ENCODE measurements at places on chromosomes 5 and 9.

GRCh38 chr5:52856564-52856963, 68.8 kb downstream of the ITGA1 start:
- H3K4me1 ChIP-seq, result peaks cover 14% of the 10 kb centered on the region
- no peak overlapping the region for H3K4me3 ChIP-seq
- no peak for DNase-seq

DNA sequence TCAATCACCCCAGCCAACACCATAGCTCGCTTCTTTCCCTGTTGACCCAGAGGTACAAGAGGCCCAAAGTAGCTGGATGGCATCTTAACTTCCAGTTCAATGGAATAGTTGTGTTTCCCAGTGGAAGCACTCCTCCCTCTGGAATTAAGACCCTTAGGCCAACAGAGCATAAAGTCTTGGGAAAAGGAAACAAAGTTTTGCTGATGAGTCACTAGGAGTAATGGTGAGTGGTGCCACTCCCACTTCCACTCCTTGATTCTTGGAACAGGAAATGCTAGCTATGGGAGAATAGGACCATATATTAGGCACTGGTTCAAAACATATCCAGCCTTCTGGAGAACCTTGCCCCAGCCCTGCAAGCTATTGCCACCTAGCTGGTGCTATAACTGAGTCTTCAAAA, 44.7 kb upstream of the LMX1B start:
- H3K4me3 ChIP-seq, result no peak overlapping the region
- no peak overlapping the region for H3K27ac ChIP-seq
- no peaks in the 10 kb centered on the region for H3K36me3 ChIP-seq
- no peaks in the 10 kb centered on the region for H3K4me1 ChIP-seq
- no peak for DNase-seq

DNA sequence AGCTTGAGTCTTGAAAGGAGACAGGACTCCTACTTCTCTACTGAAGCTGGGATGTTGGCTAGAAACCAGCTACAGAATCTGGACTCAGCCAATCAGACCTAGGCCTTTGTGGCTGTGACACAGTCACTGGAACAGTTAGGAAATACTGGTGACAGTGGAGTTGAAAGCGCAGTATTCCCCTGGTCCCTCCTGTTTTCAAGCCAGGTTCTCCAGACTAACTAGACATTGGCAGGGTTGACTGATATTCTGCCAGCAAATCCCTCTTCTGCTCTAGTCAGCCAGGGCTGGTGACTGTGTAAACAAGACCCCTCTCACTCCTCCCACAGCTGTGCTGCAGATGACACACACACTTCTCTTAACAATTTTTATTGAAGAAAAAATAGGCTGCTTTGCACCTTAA, 8.7 kb downstream of the SHROOM1 start:
- H3K4me1 ChIP-seq, result peaks cover 22% of the 10 kb centered on the region
- no peak overlapping the region for H3K27ac ChIP-seq
- H3K36me3 ChIP-seq, result peaks cover 24% of the 10 kb centered on the region
- peaks cover 9% of the 10 kb centered on the region for H3K27me3 ChIP-seq
- DNase-seq, result no peak

DNA sequence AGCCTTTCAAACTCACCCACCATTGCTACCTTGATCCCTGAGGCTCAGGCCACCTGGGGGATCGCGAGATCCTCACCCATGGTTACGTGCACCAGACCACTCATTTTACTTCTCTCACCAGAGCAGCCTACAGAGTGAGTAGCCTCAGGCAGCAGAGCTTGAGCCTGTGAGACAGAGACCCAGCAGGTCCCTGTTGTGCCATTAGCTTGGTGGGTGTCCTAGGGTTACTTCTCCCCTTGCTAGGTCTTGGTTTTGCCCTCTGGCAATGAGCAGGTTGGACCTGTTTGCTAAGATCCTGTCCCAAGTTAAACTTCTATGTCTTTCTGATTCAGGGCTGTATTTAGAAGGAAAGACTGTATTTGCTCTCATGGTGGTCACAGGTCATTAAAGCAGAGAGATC, 21.8 kb downstream of the WHRN start:
- H3K4me1 ChIP-seq, result no peaks in the 10 kb centered on the region
- H3K27ac ChIP-seq, result no peak overlapping the region
- no peak overlapping the region for H3K4me3 ChIP-seq
- no peaks in the 10 kb centered on the region for H3K27me3 ChIP-seq
- no peak for DNase-seq
- no peaks in the 10 kb centered on the region for H3K36me3 ChIP-seq

DNA sequence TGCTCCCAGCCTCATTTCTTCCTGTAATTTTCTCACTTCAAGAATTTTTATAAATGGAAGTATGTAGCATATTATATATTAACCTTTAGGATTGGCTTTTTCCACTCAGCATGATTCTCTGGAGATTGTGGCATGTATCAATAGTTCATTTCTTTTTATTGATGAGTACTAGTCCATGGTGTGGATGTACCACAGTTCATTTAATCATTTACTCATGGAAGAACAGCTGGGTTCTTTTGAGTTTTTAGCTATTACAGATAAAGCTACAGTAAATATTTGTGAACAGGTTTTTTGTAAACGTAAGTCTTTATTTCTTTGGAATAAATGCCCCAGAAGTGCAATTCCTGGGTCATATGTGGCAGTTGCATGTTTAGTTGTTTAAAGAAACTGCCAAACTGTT, 76.1 kb downstream of the UHRF2 start:
- H3K4me1 ChIP-seq, result no peaks in the 10 kb centered on the region
- DNase-seq, result no peak
- H3K4me3 ChIP-seq, result no peak overlapping the region
- H3K27ac ChIP-seq, result no peak overlapping the region

DNA sequence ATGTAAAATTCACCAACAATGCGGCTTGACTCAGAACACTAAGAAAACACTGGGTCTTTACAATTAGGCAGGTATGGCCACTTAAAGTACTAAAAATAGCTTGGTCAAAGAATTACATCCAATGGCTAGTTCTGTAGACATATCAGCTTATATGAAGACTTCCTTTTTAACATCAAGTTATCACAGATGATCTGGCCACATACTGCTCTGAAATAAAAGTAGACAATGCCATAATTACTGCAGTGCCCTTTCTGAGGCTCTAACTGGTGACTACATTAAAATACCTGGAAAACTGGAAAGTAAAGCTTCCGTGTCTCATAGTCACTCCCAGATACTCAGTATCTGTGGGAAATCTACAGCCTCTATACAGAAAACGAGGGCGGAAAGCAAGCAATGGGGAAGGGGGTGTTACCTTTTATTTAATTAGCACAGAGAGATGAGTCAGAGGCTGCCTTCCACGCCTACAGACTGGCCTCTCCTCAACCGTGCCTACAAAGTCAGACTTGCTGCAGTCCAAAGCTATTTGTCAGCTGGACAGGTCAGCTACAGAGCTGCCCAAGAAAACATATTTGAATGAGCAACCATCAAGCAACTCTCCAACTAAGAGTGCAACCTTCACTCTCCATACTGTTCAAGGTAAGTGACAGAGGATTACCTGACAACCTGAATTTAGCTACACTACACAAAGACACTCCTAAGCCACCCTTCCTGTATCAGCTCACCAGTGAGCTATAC, 8.7 kb downstream of the SERINC5 start:
- H3K27me3 ChIP-seq, result no peaks in the 10 kb centered on the region
- H3K36me3 ChIP-seq, result no peaks in the 10 kb centered on the region
- H3K27ac ChIP-seq, result peak overlapping the region; percentile 54
- H3K4me1 ChIP-seq, result peaks cover 55% of the 10 kb centered on the region
- peak; percentile 55 for DNase-seq
- H3K4me3 ChIP-seq, result no peak overlapping the region

DNA sequence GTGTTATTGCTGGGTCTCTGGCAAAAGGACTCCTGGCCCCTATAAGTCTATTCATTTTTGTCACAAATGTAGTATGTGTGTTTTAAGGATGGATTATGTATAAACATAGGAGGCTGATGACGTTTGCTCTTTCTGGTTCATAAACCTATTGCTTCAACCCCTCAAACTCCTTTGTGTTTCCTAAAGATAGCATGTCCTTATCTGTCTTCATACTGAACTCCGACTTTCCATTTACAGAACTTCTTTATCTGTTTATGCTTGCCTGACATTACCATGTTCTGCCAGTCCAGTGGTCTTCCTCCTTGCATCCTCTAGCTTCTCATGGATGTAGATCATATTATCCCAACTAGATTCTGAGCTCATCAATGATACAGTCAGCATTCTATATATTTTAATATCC, 46.1 kb downstream of the ARHGEF28 start:
- no peak for DNase-seq
- no peaks in the 10 kb centered on the region for H3K36me3 ChIP-seq
- peaks cover 22% of the 10 kb centered on the region for H3K4me1 ChIP-seq
- no peaks in the 10 kb centered on the region for H3K27me3 ChIP-seq
- no peak overlapping the region for H3K27ac ChIP-seq

DNA sequence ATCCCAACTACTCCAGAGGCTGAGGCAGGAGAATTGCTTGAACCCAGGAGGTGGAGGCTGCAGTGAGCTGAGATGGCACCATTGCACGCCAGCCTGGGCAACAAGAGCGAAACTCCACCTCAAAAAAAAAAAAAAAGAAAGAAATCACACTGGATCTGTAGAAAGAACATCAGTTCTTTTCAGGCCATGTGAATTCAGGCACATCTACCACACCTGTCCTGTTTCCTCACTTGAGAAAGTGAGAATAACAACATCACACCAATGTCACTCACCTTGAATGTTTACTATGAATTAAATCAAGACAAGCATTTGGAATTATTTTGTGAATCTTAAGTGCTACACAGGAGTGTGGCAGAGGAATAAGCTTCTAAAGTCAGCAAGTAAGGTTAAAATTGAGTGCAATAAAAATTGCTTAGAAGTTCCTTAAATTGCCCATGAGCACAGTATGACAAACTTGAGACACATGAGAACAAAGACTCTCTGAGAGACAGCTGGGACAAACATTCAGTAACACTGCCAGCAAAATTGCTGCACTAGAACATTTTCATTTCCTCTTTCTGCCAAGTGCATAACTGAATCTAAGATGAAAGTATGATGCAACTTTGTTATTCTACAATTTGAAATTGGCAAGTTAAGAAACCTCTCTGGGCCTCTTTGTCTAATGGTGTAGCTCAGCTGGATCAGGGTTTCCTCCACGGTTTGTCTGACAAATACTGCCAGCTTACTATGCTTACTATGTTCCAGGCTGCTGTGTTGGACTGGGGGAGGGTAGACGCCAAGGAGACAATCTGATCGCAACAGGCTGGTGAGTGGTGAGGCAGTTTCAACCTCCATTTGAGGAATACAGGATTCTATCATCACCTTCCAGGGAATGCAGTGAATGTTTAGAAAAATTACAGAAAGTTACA, 1.9 kb upstream of the RIC1 start:
- no peak for DNase-seq
- no peaks in the 10 kb centered on the region for H3K27me3 ChIP-seq
- H3K4me1 ChIP-seq, result peaks cover 70% of the 10 kb centered on the region
- H3K27ac ChIP-seq, result peak overlapping the region; percentile 97

DNA sequence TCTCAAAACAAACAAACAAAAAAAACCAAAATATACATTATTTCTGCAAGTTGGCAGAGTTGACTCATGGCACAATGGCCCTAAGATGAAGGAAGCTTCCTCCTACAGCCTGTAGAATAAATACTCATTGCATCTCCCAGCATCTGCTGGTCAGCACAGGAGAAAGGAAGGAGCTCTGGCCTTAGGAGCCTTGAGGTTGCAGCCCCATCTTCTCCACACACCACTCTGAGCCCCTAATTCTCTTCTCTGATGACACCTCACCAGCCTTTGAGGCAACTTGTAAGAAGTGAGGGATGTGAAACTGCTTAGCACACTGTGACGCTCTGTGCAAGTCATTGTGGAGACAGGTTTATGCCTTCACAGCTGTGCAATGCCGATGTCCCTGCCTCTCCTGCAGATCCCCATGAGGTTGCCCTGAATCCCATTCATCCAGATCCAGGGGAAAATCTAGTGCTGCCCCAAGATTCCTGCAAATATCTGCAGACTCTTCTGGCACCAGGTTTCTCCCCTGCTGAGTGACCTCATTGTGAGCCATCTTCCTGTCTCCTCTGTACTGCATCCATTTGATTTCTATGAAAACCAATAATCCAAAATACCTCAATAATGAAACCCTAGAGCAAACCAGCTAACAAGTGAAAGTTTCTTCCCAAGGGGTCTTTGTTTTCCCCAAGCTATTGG, 65.3 kb upstream of the TGFBR1 start:
- peaks cover 3% of the 10 kb centered on the region for H3K27me3 ChIP-seq
- peaks cover 35% of the 10 kb centered on the region for H3K4me1 ChIP-seq
- no peaks in the 10 kb centered on the region for H3K36me3 ChIP-seq
- no peak for DNase-seq
- no peak overlapping the region for H3K4me3 ChIP-seq
- H3K27ac ChIP-seq, result no peak overlapping the region

- no peaks in the 10 kb centered on the region for H3K36me3 ChIP-seq
- H3K27me3 ChIP-seq, result no peaks in the 10 kb centered on the region
- DNase-seq, result no peak
Measured at GRCh38 chr5:74934949-74935751, 69.0 kb upstream of the FAM169A start.

GRCh38 chr5:5783021-5783420, 360.5 kb downstream of the ICE1 start:
- H3K27ac ChIP-seq, result no peak overlapping the region
- no peaks in the 10 kb centered on the region for H3K27me3 ChIP-seq
- H3K4me3 ChIP-seq, result no peak overlapping the region
- no peak for DNase-seq
